ENCODE measurements at places on chromosomes 2 and 18. TPM values are rescaled to one million over a fixed set of nuclear protein-coding genes. Genes with fewer than 3 reads are reported as not detected.

NPC1 gene
- 16.9 TPM for total RNA-seq

EEF1B2 gene
- total RNA-seq: 497 TPM

CKAP2L gene
- total RNA-seq: 8.0 TPM

ACTG2 gene
- total RNA-seq: 107 TPM

HOXD13 gene
- total RNA-seq: not detected

C1QL2 gene
- total RNA-seq: not detected

SH2D6 gene
- total RNA-seq: not detected

HNMT gene
- 5.9 TPM for total RNA-seq

- H3K36me3 ChIP-seq: peaks cover 9% of the 10 kb centered on the region
- no peak overlapping the region for H3K27ac ChIP-seq
- no peak overlapping the region for H3K4me3 ChIP-seq
- no peak for DNase-seq
- peaks cover 5% of the 10 kb centered on the region for H3K4me1 ChIP-seq
- H3K27me3 ChIP-seq: no peaks in the 10 kb centered on the region
These were observed 4.3 kb downstream of the SMYD5 start for GRCh38 chr2:73218298-73218697.

DNA sequence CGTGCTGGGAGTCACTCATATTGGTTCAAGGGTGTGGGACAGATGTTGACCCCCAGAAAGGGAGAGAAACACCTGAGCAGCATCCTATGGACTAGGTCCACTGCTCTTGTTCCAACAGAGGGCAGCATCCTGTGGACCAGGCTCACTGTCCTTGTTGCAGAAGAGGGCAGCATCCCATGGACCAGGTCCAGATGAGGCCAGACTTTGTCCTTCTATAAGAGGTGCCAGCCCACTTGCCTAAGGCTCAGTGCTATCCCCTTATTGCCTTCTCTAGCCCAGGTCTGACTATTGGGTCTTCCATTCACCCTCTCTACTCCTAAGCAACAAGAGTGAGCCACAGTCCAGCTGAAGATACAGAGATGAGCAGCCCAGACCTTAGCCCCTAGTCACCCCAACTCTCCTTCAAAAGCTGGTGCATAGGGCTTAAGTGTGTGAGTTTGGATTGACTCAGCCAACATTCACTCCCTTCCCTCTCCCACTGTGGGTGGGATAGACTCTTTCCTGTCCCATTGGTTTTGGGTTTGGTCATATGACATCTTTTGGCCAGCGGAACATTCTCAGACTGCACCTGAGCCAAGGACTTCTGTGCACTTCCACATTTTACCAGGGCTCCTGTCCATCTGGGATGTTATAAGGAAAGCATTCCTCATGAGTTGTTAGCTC lies 132.4 kb upstream of the GPC1 start:
- no peaks in the 10 kb centered on the region for H3K36me3 ChIP-seq
- no peak overlapping the region for H3K4me3 ChIP-seq
- H3K27ac ChIP-seq: no peak overlapping the region
- no peaks in the 10 kb centered on the region for H3K27me3 ChIP-seq
- no peak for DNase-seq

GRCh38 chr2:72570413-72570812 lies 255.4 kb downstream of the EXOC6B start:
- H3K27me3 ChIP-seq: no peaks in the 10 kb centered on the region
- no peak overlapping the region for H3K27ac ChIP-seq
- no peak for DNase-seq
- H3K4me1 ChIP-seq: no peaks in the 10 kb centered on the region
- no peak overlapping the region for H3K4me3 ChIP-seq

- no peaks in the 10 kb centered on the region for H3K4me1 ChIP-seq
- H3K27me3 ChIP-seq: no peaks in the 10 kb centered on the region
- no peak overlapping the region for H3K27ac ChIP-seq
- no peaks in the 10 kb centered on the region for H3K36me3 ChIP-seq
- DNase-seq: no peak
These were observed 89.5 kb upstream of the STK39 start for GRCh38 chr2:168336786-168337388.
